ENCODE measurements at places on chromosomes 1 and 21.

DNA sequence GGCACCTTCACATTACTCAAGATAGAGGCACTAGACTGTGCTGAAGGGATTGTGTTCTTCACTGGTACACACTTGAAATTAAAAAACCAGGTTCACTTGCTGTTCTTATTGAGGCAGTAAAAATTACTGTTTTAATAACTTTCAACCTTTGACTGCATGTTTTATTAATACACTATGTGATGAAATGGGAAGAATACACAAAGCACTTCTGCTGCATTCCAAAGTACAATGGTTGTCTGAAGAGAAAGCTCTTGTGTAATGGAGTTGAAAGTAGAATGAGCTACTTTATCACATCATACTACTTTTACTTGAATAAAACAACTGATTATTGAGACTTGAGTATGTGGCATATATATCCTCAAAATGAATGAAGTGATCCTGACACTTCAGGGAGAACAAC, 49.7 kb downstream of the LRRC8C start:
- no peak for DNase-seq

- DNase-seq: no peak
Observed at GRCh38 chr1:12111741-12112140, 48.6 kb downstream of the TNFRSF8 start.

DNA sequence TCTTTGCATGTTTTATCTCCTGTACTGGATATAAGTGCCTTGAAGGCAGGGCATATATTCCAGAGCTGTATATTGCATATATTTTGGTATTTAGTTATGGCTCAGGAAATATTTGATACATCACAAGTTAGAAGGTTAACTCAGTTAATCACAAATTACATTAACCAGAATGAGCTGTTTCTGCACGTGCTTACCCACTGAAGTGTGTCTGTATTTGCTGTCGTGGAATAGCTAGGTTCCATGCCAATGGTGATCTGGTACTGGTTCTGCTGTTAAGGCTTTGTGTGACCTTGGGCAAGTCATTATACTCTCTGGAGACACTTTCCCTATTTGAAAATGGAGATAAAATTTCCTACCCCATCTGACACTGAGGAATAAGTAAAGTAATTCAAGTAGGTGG, 50.7 kb downstream of the OSBPL9 start:
- no peak for DNase-seq

- no peak for DNase-seq
Observed at GRCh38 chr1:76939050-76939816, 72.0 kb downstream of the ST6GALNAC5 start.

- DNase-seq: no peak
Observed at GRCh38 chr21:38354746-38355145, 98.0 kb downstream of the KCNJ15 start.

DNA sequence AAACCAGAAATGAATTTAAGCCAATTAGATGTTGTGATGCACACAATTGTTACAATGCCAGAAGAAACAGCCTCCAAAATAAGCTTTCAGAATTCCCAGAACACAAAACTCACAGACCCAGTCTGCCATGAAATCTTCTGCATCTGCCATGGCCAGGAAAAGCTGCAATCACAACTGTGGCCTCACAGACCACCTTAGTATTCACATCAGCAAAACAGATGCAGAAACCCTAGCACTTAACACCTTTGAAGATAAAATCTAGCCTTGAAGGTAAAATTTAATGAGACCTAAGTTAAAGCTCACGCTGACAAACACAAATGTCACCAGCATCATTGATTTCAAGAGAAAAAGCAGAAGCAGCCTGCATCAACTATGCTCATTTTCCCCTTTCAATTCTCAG, 566.8 kb upstream of the TMPRSS15 start:
- DNase-seq: no peak

GRCh38 chr1:74731399-74732052, 1.3 kb downstream of the CRYZ start:
- no peak for DNase-seq

DNA sequence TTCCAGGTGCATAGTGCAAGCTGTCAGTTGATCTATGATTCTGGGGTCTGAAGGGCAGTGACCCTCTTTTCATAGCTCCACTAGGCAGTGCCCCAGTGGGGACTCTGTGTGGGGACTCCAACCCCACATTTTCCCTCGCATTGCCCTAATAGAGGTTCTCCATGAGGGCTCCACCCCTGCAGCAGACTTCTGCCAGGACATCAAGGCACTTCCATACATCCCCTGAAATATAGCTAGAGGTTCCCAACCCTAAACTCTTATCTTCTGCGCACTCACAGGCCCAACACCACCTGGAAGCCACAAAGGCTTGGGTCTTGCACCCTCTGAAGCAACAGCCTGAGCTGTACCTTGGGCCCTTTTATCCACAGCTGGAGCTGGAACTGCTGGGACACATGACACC, 65.7 kb upstream of the PKN2 start:
- no peak for DNase-seq

- no peak for DNase-seq
Observed at GRCh38 chr1:26138974-26139558, 19.8 kb upstream of the FAM110D start.

DNA sequence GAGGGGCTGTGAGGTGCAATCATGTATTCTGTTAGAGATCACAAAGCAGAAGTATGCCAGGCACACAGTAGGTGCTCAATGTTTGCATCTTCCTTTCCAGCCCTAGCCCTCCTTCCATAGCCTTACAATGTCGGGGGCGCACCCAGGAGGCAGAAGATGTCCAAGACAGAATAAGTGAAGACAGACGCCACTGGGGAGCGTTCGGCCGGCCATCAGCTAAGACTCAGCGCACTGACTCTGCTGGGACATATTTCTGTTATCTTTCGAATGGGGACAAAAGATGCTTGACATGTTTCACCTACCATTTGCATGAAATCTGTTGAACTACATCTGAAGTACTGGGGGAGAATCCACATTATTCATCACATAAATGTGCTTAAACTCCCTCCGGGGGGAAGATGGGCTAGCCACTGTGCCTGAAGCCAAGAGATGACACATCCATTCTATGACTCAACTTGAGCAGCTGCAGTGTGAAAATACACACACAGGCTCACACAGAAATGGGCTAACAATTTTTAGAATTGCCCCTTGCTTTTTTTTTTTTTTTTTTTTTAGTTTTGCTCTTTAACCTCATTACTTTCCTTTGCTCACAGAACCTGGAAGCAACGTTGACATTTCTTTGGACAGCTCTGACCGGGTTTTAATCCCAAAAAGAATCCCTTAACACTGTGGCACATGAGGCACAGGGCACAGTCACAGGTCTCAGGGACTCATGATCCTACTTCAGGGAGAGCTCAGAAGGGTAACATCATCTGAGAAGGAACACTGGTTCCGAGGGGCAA, 7.9 kb downstream of the TIAM1 start:
- DNase-seq: no peak

All from stimulated activated CD4-positive, alpha-beta T cell treated with anti-CD3 and anti-CD28 coated beads, Interleukin-15, amount 100 ng/mL, for 1 hour (primary cell).